ENCODE measurements at places on chromosomes 7 and 10.

- no peak for DNase-seq
Measured at GRCh38 chr10:100837300-100837699, 75.5 kb upstream of the SLF2 start.

DNA sequence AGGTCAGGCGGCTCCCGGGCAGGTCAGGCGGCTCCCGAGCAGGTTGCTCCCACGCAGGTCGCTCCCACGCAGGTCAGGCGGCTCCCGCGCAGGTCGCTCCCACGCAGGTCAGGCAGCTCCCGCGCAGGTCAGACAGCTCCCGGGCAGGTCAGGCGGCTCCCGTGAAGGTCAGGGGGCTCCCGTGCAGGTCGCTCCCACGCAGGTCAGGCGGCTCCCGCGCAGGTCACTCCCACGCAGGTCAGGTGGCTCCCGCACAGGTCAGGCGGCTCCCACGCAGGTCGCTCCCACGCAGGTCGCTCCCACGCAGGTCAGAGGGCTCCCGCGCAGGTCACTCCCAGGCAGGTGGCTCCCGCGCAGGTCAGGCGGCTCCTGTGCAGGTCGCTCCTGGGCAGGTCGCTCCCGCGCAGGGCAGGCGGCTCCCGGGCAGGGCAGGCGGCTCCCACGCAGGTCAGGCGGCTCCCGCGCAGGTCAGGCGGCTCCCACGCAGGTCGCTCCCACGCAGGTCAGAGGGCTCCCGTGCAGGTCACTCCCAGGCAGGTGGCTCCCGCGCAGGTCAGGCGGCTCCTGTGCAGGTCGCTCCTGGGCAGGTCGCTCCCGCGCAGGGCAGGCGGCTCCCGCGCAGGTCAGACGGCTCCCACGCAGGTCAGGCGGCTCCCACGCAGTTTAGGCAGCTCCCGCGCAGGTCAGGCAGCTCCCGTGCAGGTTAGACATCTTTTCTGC lies 30.7 kb downstream of the PTPRN2 start:
- no peak for DNase-seq

- DNase-seq: no peak
Measured at GRCh38 chr10:133465950-133466474, 12.3 kb downstream of the SCART1 start.

GRCh38 chr10:96636551-96636950 lies 49.7 kb upstream of the TM9SF3 start:
- DNase-seq: peak; percentile 39

DNA sequence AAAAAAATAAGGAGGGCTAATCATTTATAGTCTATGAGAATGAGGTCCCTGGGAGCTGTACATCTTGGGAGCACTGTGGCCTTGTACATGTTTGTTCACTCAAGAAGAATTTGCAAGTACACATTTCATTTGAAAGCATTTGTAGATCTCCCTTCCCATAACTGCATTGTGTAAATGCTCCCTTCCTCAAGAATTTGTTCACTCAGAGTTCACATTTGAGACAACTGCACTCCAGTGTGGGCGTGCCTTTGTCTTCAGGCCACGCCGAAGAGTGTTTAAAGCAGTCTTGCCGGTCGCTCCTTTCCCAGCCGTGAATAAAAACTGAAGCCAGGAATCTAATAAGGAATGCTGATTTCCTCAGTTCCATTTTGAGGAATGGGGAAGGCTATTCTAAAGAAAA lies 291.1 kb upstream of the LYZL1 start:
- DNase-seq: no peak

DNA sequence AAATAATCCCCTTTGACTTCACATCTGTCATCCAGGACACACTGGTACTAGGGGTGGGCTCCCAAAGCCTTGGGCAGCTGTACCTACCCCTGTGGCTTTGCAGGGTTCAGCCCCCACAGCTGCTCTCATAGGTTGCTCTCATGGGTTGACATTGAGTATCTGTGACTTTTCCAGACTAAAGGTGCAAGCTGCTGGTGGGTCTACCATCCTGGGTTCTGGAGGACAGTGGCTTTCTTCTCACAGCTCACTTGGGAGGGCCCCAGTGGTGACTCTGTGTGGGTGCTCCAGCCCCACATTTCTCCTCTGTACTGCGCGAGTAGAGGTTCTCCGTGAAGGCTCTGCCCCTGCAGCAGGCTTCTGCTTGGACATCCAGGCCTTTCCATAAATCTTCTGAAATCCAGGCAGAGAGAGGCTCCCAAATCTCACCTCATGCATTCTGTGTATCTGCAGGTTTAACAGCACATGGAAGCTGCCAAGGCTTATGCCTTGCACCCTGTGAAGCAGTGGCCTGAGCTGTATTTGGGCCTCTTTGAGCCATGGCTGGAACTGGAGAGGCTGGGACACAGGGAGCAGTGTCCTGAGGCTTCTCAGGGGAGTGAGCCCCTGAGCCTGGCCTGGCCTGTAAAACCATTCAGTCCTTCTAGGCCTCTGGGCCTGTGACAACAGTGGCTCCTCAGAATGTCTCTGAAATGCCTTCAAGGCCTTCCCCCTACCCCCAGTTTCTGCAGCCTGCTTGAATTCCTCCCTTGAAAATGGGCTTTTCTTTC lies 52.2 kb downstream of the TRIM24 start:
- no peak for DNase-seq

DNA sequence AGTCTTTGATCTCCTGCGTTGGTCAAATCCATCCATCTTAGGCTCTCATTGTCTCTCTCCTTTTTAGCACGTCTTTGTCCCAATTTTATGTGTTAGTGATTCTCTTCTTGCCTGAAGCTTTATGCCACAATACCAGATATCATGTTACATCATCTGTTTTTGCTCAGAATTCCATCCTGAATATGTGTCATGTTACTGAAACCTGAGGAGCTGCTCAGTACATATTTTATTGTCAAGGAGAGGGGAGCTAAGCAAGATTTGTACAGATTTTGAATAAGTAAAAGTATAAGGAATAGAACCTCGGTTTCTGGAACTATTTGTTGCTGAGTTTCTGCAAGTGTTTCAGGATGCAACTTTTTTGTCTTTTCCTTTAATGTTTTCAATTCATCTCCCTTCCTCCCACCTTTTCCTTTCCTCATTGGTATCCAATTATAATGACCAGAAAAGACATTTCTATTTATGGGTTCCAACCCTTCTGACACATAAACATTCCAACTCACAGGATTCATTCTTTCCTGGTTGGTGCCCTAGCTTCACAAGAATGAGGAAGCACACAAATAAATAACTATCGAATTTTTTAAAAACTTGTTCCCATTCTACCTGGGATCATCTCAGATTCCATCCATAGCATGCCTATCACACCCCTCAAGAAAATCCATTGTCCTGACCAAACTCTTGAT lies 291.8 kb downstream of the CRPPA start:
- DNase-seq: peak; percentile 94

GRCh38 chr7:44703921-44704320 lies 44.7 kb upstream of the ZMIZ2 start:
- DNase-seq: no peak

DNA sequence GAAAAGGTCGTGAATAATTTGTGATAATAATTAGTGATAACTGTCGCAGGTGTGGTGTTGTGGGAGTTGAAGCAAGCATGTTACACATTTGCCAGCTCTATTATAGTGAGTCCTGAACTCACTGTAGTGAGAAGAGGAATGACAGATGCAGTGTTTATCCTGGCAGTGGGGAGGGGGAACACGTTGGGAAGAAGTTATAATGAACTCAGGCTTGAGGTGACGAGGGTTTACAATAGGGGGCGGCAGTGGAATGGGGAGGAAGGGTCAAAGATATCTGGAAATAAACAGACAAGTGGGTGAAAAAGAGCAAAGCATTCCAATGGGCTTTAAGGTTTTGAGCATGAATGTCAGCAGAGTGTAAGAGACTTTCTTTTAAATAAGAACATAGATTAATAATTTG lies 49.6 kb downstream of the ITPRID1 start:
- no peak for DNase-seq

- peak; percentile 79 for DNase-seq
Measured at GRCh38 chr7:5677538-5678294, 103.7 kb downstream of the RNF216 start.

DNA sequence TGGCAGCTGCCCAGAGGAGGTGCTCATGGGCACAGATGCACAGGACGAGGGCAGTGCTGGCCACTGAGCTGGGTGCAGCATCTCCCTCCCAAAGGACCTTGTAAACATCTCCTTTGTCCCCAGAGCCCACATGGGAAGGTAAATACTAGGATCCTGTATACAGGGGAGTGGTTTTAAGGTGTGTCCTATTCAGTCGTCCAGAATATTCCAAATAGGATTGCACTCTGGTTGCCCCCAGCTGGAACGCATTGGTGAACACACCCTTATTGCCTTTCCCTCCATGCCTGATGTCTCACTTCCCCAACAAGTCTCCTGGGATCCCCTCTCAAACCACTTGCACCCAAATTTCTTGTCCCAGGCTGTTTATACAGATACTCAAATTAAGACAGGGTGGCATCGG lies 152.0 kb upstream of the PCBD1 start:
- DNase-seq: no peak

DNA sequence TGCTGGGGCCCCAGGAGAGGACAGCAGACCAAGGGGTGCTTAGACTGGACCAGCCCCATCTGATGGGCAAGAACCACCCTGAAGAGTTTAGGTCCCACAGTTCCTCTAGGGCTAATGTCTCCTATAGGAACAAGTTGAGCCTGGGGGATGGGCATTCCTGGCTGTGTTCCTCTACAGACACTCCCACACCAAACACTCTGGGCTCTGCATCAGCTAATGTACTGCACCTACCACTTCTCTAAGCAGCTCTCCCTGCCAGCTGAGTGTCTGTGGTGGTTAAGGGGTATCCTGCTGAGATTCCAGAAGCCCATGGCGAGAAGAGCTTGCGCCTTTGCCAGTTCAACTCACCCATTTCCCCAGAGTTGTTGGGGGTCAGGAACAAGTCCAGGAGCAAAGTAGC lies 284.1 kb upstream of the CSTF2T start:
- DNase-seq: no peak

GRCh38 chr10:64458306-64458705 lies 937.1 kb downstream of the REEP3 start:
- DNase-seq: no peak

Data from kidney tubule cell (primary cell).